Activated T-helper 1 cell treated with Interleukin-2 at 50 U/mL for 16 hours (primary cell): ENCODE measurements at places on chromosomes 2 and 18.

DNA sequence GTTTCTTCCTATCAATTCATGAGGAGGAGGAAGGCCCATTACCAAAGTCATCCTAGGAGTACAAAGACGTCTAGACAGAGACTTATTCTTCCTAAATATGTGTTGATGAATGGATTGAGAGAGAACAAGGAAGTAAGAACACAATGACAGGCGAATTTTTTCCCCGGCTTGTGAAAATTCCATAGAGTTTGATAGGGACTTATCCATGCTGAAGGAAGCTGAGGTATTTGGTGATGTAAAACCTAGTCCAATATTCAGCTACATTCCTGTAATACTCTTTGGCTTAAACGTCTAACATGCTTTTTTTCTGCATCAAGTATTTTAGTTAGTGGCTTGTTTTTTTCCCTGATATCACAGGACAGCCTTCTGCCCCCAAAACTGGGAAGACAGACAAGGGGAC, 121.9 kb upstream of the MYT1L start:
- no peak for DNase-seq

DNA sequence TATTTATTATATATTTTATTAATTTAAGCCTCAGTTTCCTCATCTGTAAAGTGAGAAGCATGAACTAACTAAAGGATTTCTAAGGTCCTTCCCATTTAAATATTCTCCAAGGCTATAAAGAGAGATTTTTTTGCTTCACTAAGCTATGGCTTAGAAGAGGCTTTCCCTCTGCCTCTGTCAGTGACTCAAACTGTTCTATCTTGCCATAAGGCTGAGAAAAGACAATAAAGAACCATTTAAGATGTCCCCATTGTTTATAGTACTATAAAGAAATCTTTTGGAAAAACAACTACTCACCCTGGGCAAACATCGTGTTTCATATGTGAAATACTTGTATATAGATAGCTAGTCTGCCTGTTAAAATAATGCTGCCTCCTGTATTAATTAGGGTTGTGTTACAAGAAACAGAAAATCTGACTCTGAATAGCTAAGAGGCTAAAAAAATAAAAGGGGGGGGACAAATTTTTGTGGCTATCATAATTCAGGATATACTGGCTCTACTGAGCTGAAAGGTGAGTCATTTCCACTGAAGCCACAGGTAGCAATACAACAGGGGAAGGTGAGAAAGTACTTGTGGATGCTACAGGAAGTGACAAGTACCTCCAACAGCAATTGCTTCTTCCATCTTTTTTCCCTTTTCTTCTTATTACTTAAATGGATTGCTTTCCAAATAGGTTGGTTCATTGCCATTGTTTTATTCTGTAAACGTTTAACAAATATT, 25.4 kb downstream of the EPHA4 start:
- no peak for DNase-seq

GRCh38 chr2:196902828-196903227, 23.7 kb downstream of the PGAP1 start:
- no peak for DNase-seq

GRCh38 chr2:102522890-102523289, 49.9 kb downstream of the SLC9A4 start:
- DNase-seq, result no peak

- DNase-seq, result no peak
These were observed 88.3 kb downstream of the SLC8A1 start for GRCh38 chr2:40363631-40364030.

DNA sequence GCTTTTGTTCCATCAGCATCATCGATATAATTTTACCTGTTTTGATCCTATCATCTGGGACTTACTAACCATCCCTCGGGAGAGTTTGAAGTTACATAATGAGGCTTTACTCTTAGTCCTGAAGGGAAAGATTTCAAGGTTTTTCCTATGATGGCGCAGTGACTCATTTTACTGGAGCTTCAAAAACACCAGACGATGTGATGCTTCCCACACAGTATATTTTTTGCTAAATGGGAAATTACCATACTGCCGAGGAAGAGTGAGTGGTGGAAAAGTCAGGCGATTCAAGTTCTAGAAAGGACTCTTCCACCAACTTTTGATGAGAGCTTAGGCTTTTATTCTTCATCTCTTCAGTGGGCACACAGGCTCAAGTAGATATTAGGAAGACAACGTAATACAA, 44.6 kb upstream of the GCG start:
- DNase-seq, result no peak

- no peak for DNase-seq
These were observed 13.1 kb upstream of the RAX start for GRCh38 chr18:59286341-59286740.

- DNase-seq, result no peak
These were observed 158.9 kb upstream of the BOD1L2 start for GRCh38 chr18:56988022-56988421.

- DNase-seq, result no peak
These were observed 237.2 kb downstream of the PRKCE start for GRCh38 chr2:45888641-45889040.

- DNase-seq, result no peak
These were observed 64.0 kb downstream of the INPP4A start for GRCh38 chr2:98508709-98509066.

DNA sequence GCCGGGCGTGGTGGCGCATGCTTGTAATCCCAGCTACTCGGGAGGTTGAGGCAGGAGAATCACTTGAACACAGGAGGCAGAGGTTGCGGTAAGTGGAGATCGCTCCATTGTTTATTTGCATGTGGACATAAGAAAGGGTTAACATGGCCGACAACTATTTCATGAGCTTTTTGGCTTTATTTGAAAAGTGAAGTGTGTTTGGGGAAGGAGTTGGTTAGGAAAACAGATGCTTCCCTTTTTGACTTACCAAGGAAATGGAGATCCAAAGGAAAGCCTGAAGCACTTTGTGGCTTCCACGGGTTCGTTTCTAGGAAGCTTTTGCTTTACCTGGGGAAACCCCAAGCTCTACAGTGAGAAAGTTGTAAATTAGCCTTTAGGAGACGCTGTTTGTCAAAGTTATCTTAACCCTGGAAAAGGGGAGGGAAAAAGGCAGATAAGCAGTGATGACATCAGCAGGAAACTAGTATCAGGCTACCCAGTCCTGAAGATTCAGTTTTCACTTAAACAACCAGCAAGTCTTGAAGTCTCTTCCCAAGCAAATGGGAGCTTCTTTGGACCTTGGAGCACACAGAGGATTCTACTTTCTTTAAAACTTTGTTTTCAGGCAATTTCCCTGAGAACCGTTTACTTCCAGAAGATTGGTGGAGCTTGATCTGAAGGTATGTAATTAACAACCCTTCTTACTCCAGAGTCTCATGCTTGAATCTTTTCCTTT, at the start of gene CASP10:
CASP10 (plus strand) TSS at position 492 of the 715 bp plus-strand sequence. CDS start 2,637 bp downstream, outside the sequence.
- DNase-seq, result no peak

DNA sequence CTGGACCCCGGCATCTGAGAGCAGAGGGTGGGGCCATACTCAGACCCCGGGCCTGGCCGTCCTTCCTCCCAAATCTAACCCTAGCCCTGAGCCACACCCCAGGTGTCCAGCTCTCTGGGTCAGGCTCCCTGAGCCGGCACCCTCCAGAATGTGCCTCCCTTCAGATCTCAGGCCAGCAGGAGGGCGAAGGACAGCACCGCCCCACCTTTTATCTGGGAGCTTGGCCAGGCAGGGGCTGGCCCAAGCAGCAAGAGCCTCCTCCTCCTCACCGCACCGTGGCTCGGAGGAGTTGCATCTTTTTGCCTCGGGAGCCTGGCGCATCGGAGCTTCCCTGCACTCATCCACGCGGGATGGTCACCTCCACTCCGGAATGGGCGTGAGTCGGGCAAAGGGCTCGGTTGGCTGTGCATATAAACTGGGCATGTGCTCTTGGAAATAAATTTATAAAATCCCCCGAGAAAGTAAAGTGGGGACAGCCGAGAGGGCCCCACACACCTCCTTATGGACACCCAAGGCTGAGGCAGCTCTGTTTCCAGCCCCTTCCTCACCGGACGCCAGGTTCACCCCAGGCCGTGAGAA, 69.1 kb upstream of the CTDP1 start:
- no peak for DNase-seq

GRCh38 chr2:10221443-10221842, 81.3 kb upstream of the HPCAL1 start:
- no peak for DNase-seq

DNA sequence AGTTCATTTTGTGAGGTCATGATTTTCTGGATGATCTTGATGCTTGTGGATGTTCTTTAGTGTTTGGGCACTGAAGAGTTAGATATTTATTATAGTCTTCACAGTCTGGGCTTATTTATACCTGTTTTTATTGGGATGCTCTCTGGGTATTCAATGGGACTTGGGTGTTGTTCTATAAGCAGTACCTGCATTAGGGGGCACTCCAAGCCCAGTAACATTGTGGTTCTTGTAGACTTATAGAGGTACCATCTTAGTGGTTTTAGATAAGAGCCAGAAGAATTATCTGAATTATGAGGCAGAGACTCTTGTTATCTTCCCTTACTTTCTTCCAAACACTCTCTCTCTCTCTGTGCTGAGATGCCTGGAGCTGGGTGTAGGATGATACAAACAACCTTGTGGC, 470.0 kb downstream of the PIK3C3 start:
- no peak for DNase-seq

DNA sequence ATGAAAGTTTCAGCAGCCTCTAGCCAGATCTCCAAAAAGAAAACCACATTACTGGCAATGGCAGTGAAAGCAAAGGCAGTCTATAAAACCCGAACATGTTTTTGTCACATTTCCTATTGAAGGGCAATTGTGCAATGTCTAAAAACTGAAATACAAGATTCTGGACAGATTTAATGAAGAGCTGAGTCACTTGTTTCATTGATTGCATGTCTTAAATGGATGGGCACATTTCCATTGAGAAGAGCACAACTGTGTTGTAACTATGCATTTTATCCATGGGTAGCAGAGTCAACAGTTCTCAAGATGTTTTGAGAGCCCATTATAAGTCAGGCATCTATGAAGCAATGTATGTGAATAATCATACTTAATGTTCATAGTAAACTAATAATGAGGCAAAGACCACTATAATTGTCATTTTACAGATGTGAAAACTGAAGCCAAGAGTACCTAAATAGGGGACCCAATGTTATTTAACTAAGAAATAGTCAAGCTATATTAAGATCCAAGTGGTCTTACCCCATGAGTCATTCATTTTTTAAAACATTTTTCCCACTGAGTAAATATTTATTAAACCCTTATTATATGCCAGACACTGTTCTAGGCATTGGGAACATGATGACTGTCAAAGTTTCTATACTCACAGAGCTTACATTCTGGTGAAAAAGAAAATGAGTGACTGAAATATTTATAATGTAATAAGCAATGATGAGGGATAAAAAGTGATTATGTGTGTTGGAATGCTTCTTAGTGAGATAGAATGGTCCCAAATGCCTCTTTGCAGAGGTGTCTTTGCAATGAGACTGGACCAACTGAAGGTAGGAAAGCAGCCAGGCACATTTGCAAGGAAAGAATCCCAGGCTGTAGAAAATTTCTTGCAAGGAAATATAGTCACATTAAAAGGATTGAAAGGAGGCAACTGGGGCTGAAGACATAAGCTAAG, 818.9 kb upstream of the ACVR2A start:
- DNase-seq, result no peak

DNA sequence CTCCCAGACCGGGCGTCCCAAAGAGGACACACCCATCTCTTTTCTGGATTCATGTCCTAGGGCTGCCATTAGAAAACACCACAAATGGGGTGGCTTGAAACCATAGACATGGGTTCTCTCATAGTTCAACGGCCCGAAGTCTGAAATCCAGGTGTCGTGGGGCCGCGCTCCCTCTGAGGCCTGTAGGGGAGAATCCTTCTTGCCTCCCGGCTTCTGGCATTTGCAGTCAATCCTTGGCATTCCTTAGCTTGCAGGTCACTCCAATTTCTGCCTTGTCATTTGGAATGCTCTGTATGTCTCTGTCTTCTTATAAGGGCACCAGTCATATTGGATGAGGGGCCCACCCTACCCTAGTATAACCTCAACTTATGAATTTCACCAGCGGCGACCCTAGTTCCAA, 65.1 kb downstream of the CYB5A start:
- DNase-seq, result no peak

DNA sequence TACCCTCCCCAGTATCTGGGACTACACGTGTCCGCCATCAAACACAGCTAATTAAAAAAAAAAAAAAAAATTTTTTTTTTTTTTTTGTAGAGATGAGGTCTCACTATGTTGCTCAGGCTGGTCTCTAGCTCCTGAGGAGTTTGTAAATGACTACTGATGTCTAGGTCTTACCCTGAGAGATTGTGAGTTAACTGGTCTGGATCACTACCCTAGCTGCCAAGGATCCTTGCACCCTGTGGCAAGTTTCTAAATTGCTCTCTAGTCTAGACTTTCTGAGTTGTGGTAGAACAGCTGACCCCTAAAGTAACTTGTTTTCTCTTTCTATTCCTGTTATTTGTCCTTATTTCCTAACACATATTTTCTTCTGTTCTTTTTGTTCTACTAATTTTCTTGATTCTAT, 44.5 kb downstream of the ABHD3 start:
- no peak for DNase-seq

DNA sequence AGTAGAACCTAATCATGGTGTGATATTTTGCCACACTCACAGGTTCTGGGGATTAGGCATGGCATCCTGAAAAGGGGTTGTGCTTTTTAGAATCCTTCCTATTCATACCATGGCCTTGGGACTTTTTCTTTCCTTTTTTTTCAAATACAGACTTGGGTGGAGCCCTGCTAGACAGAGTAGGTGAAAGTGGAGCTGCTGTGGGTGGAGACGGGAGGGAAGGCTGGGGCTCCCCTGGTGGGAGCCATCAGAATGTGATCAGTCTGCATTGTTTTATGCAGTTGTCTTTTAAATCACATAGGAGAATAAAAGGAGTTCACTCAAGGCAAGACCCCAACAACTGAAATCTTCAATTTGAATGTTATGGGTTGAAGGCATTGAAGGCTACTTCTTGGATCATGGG, 130.2 kb downstream of the VAPA start:
- DNase-seq, result no peak

DNA sequence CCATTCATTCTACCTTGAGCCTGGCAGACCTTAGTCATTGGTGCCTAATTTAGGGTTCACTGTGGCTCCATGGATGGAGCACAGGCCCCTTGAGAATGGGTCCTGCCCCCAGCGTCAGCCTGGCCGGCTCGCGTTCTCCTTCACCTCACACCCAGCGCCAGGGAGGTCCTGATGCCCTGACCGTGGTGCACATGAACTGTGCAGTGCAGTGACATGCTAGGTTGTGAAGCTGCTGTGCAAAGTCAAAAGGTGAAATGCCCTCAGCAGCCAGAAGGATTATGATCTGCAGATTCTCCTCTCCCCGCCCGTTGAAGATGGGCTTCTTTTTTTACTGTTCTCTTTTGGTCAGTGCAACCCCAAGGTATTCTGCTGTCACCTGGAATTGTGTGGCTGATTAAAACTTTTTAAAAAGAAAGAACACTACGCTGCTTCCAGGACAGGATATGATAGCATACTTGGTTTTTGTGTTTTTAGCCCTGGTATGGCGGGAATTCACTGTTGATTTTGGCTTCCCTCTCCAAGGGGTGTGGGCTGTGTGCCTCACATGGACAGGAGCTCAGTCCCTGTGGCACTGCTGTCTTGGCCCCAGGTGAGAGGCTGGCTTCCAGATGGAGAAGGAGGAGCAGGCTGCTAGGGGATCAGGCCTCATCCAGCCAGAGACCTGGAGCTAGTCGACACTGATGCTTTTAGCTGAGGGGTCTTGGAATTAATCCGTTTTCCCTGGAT, 49.4 kb upstream of the MCFD2 start:
- no peak for DNase-seq

- no peak for DNase-seq
These were observed 7.9 kb downstream of the TMEM18 start for GRCh38 chr2:669323-669722.
